Femur (tissue), 1 donor: ENCODE measurements at places on chromosomes 5 and 9.

- DNase-seq, result no peak
These were observed 6.2 kb downstream of the COL27A1 start for GRCh38 chr9:114161513-114161912.

GRCh38 chr5:67289763-67290521, 93.3 kb upstream of the CD180 start:
- peak; percentile 71 for DNase-seq

GRCh38 chr9:88803546-88804253, 187.6 kb upstream of the S1PR3 start:
- no peak for DNase-seq

DNA sequence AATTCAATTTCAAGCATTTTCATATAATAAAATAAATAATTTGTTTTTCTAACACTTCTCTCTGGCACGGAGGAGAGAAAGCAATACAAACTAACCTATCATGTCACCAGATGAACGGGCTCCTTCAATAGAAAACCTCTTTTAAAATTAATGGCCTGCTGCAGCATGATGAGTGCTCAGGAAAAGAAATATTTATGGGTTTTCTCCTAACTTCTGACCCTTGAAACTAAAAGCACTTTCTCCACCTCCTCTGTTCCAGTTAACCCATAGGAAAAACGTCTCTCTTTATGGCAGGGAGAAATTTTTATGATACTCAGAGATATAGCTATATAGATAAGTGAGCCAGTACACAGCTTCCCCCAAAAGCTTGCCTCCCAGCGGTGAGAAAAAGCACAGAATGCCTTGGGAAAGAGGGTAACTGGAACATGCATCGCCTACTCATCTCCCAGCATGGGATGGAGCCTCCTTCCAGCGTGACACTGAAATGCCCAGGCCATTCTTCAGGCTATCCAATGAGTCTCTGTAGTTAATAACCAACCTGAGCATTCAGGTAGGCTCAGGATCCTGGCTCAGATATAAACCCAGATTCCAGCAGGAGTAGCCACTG, 963.0 kb upstream of the DMAC1 start:
- no peak for DNase-seq

GRCh38 chr9:79224672-79225433, 346.9 kb upstream of the TLE4 start:
- no peak for DNase-seq

GRCh38 chr9:133285252-133285775, 10.3 kb upstream of the ABO start:
- no peak for DNase-seq

GRCh38 chr5:38162625-38163024, 95.7 kb upstream of the EGFLAM start:
- DNase-seq, result no peak

DNA sequence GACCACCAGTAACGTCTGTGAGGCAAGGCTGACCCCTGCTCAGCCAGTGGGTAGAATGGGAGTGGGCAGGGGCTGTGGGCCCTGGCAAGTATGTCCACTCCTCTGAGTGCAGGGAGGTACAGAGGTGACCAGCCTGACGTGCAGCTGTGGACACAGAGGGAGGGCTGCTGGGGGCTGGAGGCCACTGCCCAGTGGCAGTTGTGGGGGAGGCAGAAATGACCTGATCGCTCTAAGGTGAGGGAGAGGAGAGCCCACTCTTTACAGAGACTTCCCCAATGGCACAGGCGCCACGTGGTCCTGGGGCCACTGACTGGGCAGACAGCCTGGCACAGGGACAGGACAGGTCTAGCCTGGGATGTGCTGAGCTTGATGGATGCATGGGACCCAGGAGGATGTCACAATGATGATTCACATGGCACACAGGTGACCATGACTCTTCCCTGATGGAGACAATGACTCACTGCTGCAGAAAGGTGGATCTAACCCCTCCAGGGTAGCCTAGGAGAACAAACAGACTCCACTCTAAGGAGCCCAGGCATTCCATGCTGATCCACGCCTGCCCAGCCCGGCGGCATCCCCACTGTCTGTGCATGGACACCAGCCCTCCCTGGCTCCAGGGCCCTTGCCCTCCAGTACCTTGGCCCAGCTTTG, 7.7 kb downstream of the LPCAT1 start:
- peak; percentile 15 for DNase-seq

- DNase-seq, result no peak
These were observed 8.9 kb downstream of the CXCL14 start for GRCh38 chr5:135569755-135570452.

GRCh38 chr5:66843065-66843464, 246.9 kb downstream of the MAST4 start:
- no peak for DNase-seq

DNA sequence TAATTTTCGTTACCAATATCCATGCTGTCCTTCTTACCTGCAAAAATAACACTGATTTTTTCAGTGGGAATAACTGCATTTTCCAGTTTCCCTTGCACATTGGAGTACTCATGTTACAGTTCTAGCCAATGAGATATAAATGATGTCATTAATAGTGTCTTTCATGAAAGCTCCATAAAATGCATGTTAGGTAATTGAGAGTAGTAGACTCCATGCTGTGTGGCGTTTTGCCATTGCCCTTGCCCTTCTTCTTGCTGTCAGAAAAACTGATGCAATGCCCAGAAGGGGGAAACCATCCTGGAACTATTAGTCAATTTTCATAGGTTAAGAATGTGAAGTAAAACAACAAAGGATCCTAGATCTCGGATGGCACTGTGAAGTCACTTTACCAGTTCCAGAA, 1765.3 kb downstream of the EFNA5 start:
- DNase-seq, result no peak

DNA sequence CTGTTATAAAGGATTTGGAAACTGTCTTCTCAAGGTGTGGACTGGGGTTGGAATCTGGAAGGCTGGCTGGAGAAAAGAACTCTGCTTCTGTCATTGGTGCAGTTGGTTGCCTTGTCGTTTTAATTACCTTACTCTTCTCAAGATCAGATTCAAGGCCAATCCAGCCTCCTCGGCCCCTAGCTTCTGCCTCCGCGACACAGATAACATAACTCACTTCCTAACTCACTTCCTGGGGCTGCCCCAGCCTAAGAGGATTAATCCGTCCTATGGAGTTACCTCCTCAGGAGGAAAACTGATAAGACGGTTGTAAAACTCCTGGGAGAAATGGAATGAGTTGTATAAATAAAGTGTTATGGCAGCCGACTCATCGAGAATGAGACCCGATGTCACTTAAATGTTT, 389.1 kb upstream of the WWC1 start:
- DNase-seq, result no peak

- DNase-seq, result no peak
These were observed 16.9 kb upstream of the ECPAS start for GRCh38 chr9:111501005-111501562.

- DNase-seq, result peak; percentile 52
These were observed 1467.1 kb downstream of the FOXD4L5 start for GRCh38 chr9:63817622-63818518.

DNA sequence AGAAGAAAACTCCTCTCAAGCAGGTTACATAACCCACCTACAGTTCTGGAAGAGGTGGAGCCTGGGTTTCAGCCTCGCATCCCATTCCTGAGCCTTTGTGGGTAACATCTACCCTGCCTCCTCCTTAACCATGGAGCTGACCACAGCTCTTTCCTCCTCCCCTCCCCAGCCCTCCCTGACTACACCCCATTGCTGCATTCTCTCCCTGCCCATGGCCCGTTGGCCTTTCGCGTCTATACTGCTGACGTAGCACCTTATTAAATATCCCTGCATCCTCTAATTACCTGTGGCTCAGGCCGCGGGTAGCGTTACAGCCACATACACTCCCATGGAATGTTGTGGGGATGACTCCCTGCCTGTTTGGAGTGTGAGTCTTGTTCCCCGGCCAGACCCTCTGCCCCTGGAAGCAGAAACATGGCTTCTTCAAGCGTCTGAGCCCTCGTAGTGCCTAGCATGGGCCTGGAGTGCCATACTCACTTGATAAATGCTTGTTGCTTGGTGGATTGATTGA, 72.8 kb downstream of the WWC1 start:
- DNase-seq, result no peak

GRCh38 chr5:55344392-55344992, 36.7 kb downstream of the MTREX start:
- peak; percentile 62 for DNase-seq
